Hematopoietic multipotent progenitor cell treated with erythropoietin and hydrocortisone succinate and interleukin-3 and kit ligand, for 17 days (in vitro differentiated cells): ENCODE measurements at places on chromosomes 12 and 14.

DNA sequence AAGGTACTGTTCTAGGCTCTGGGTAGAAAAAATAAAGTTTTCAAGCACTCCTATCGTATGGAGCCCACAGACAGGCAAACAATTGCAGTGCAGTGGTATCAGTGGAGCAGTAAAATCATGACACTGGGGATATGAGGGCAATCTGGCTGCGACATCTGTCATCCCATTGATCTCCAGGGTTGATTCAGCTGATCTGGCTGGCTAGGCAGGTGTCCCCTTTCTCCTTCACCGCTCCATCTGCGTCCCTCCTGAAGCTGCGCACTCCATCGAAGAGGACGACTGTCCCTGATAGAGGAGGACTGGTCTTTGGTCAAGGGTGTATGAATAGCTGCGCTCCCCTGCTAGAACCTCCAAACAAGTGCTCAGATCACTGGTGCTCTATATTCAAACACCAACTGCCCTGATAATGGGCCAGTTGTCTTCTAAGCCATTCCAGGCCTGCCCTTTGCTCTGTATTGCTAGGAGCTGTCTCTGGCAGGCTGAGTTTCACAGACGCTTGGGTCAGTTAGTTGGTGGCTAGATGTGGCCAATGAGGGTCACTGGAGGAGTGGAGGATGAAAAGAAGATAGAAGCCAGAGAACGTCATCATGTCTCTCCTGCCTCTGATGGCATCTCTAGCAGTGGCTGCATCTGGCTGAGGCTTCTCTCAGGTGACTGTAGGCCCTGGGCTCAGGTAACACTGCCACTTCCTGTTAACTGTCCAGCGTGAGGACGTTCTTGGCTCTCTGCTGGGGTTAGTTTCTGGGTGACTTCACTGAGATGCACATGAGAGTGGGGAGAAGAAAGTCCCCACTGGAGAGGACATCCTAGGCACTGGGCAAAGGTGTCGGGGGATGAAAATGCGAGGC lies 205.0 kb upstream of the FOXN3 start:
- DNase-seq = no peak

DNA sequence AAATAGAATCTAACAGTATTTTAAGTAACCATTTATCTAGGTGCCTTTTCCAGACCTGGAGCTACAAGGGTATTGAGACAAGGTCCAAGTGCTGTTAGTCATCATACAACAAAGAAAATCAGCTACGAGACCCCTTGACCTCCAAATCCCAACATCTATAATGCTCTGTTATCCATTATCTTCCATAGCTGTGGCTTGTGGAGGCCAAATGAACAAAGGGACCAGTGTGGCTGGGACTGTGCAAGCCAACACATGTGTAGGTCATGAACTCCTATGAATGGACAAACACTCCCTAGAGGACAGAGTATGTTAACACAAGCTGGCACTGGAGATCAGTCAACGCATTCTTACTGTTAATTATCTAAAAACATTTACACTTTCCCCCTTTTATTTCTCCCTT lies 374.5 kb downstream of the EMP1 start:
- no peak for DNase-seq

DNA sequence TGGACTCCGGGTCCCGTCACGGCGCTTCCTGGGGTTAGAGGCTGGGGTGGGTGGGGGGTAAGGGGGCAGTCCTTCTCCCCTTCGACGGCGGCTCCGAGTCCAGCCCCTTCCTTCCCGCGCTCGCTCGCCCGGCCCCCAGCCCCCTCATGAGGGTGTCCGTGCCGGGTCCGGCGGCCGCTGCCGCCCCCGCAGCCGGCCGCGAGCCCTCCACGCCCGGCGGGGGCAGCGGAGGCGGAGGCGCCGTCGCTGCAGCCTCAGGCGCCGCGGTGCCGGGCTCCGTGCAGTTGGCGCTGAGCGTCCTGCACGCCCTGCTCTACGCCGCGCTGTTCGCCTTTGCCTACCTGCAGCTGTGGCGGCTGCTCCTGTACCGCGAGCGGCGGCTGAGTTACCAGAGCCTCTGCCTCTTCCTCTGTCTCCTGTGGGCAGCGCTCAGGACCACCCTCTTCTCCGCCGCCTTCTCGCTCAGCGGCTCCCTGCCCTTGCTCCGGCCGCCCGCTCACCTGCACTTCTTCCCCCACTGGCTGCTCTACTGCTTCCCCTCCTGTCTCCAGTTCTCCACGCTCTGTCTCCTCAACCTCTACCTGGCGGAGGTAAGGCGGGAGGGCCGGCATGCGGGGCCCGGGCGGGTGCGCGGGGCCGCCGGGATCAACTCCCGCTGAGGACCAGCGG lies 500 bp downstream of the GPR137C start:
- peak; percentile 31 for DNase-seq

- DNase-seq = no peak
Observed at GRCh38 chr12:113788020-113788856, 177.9 kb downstream of the RBM19 start.

DNA sequence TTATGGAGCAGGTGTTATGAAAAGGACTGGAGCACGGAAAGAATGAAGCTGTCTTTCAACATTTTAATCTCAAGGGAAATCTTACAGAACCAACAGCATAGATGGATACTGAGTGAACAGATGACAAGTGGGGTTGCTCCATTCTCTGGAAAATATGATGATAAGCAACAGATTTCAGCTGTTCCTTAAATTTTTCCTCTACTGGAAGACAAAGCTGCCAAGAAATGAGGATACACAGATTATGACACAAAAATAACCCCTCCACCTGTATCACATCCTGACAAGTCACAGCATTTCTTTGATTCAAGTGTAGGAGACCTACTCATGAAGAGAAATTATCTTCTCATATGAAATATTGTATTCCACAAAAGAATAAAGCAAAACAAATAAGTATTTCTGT lies 13.0 kb upstream of the TMTC2 start:
- no peak for DNase-seq

DNA sequence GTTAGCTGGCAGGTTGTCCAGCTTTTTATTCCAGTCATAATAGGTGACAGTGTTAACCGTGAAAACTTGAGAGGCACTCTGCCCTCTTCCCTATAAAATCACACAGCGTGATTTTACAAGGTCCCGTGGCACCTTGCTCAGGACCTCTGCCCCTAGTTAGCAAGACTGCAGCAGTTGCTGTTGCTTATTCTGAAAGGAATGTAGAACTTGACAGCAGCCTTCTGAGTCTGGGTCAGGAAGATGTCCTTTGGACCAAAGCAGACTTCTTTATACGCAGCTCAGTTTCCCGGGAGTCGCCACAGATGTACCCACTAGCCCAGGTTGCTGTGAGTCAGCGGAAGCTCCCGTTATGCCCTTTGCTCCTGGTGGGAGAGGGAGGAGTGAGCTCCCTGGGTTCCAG lies 13.2 kb downstream of the PRKAB1 start:
- DNase-seq = no peak

DNA sequence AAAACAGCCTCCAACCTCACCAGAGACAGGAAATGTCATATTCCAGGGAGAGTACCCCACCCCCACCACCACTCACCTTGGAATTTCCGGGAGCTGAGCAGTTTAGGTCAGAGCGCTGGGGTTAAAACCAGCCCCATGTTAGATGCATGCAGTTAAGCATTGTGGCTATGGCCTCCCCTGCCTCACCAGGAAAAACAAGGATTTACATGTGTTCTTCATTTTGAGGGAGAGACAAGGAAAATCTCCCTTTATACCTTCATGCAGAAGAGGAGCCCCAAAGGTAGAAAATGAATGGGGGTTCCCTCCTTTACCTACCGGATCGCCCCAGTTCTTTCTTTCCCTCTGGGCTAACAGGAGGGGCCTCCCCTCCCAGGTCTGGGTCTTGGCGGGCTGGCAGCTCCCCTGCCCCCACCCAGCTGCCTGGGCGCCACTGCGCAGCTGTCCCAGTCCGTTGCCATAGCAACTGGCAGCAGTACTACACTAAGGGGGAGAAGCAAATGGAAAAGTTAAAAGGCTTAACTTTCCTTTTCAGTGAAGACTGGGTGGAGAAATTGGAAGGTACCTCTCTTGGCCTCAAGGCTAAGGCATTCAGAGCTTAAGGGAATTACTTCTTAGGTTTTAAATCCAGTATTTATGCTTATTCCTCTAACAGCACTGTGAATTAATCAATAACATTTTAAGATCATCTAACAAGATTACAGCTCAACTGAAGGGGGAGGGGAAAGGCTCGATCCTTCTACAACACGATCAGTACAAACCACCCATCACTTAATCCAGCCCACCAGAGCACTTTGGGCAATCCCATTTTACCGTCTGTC lies 20.5 kb downstream of the CBX5 start:
- peak; percentile 58 for DNase-seq

- no peak for DNase-seq
Observed at GRCh38 chr14:59267046-59267445, 78.6 kb downstream of the DAAM1 start.

- no peak for DNase-seq
Observed at GRCh38 chr12:119673634-119674033, 5.7 kb downstream of the PRKAB1 start.

DNA sequence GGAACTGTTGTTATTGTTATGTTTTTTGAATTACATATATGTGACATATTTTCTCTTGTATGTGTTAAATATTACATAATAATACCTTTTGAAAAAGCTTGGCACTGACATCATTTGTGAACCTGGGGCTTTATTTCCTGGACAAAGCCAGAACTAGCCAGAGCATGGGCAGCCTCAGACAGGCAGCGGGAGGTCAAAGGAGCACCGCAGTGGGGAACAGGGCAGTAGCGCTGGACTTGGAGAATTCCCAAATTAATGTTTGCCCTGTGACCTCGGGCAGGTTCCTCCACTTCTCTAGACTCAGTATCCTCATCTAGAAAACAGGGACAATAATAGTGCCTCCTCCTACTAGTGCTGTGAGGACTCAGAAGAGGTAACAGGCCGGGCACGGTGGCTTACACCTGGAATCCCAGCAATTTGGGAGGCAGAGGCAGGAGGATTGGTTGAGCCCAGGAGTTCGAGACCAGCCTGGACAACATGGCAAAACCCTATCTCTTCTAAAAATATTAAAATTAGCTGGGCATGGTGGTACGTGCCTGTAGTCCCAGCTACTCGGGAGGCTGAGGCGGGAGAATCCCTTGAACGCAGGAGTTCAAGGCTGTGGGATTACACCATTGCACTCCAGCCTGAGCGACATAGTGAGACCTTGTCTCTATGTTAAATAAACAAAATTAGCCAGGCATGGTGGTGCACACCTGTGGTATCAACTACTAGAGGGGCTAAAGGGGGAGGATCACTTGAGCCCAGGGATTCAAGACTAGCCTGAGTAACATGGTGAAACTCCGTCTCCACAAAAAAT lies 27.3 kb upstream of the ITPK1 start:
- no peak for DNase-seq

GRCh38 chr12:88889326-88890110 lies 309.2 kb upstream of the KITLG start:
- DNase-seq = no peak

DNA sequence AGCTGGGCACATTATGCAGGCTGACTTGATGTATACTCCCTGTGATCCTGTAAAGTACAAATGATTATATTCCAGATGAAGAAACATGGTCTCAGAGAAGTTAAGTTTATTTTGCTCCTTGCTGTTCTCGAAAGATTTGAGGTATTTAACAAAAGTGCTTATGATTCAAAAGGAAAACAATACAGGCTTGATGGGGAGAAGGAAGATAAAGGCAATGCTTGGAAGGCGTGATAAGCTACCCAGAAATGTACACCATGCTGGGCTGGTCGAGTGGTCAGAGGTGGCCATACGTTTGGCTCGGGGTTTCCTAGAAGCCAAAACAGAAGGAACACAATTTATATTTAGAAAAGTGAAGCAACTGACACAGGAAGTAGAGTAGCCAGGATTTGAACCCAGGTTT lies 201.0 kb downstream of the KTN1 start:
- no peak for DNase-seq

DNA sequence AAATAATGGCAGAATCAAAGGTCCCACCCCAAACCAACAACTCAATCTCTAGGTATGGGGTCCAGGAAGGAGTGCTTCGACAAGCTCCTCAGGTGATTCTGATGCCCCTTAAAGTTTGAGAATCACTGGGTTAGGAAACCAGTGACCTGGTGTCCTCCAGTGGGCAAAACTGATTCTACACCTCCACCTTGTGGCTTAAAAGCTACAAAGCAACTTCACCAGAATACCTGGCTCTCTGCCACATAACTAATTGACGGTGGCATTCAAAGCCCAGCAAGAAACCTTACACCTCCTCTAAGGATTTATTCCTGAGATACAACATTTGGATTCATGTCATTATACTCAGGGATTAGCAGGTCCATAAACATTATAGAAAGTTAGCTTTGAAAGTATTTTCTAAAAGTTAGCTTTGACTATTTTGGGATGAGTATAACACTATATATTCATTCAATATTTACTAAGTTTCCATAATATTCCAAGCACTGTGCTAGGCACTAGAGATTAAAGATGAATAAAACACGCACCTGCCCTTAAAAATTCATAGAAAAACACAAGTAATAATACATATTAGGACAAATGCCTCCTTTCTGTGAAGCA lies 45.4 kb downstream of the DCAF5 start:
- peak; percentile 66 for DNase-seq

GRCh38 chr14:55782166-55782565 lies 202.2 kb downstream of the KTN1 start:
- no peak for DNase-seq

- no peak for DNase-seq
Observed at GRCh38 chr14:38724621-38725020, 378.4 kb downstream of the SEC23A start.

DNA sequence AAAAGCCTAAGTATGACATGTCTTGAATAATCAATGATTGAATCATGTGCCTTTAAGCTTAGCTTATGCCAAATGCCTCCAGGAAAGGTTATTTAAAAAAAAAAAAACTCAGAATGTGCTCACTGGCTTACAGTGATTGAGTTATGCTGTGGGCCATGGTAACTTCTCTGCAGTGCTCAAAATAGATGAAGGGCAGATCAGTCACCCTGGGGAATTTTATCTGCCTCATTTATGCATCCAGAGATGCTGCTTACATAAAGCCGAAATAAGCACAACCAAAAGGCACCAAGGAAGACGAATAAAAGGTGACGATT lies 118.7 kb upstream of the MDM1 start:
- DNase-seq = no peak

GRCh38 chr14:50533241-50533705 lies 904 bp upstream of the MAP4K5 start:
- peak; percentile 49 for DNase-seq

GRCh38 chr12:115227137-115227615 lies 543.2 kb upstream of the TBX3 start:
- DNase-seq = no peak
